ENCODE measurements at places on chromosomes 1 and 21.

DNA sequence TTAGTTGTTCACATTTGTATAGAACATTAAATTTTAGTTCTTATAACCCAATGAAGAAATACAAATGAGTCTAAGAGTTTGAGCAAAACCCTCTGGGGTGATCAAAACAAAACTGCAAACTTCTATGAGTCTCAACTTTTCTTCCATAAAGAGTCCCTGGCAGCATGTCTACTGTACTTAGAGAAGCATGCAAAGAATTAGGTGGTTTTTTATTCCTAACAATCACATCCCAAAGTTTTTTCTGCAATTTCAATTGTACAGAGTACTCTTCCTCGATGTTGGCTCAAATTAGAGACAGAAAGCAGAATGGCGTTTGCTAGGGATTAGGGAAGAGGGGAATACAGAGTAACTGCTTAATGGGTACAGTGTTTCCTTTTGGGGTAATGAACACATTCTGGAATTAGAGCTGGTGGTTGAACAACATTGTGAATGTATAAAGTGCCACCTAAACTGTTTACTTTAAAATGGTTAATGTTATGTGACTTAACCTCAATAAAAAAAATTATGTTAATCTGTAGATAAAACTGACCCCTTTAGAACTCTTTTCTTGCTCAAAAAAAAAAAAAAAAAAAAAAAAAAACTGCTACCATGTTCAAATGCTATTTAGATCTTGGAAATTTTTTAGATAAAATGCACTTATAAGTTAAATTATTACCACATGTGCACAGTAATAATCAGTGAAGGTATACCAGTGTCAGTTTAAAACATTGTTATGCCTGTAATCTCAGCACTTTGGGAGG is 4.8 kb downstream of the RC3H1 start:
- no peak for DNase-seq

DNA sequence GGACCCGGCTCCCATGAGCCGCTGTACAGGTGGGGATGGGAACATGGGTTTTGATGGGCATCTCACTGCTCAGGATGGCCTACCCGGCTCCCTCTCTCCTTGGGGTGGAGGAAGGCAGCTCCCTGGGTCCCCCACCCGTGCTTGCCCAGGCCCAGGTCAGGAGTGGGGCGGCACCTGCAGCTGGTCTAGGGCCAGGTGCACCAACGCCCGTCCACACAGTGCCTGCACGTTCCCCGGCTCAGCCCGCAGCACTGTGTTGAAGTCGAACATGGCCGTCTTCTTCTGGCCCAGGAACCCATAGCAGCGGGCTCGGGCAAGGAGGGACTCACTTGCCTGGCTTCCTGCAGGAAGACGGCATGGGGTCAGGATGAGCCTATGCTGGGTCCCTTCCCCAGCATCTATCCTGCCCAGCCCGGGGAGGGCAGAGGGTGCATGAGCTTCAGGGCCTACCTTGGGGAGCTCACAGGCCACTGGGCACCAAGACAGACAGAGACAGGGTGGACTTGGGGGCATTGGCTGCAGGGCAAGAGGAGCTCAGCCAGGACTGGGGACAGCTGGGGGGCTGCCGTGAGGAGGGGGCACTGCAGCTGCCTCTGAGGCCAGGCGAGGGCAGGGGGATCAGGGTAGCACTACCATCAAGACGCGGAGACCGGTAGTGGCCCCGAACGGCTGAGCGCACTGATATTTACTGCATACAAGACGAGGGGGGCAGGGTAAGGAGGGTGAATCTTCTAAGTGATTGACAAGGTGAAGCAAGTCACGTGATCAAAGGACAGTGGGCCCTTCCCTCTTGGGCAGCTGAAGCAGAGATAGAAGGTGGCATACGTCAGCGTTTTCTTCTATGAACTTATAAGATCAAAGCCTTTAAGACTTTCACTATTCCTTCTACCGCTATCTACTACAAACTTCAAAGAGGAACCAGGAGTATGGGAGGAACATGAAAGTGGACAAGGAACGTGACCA is 17.8 kb downstream of the TTC34 start:
- DNase-seq, result no peak

- no peak for DNase-seq
These were observed 543 bp upstream of the MARK1 start for GRCh38 chr1:220527279-220527907.

- DNase-seq, result no peak
These were observed 346.1 kb downstream of the KCNH1 start for GRCh38 chr1:210787800-210788199.

GRCh38 chr1:222285526-222285925 is 262.4 kb downstream of the HHIPL2 start:
- DNase-seq, result no peak

- no peak for DNase-seq
These were observed 35.9 kb downstream of the FCER1A start for GRCh38 chr1:159338018-159338417.

- DNase-seq, result no peak
These were observed 346.2 kb upstream of the LYPLAL1 start for GRCh38 chr1:218827486-218827885.

- DNase-seq, result no peak
These were observed 17.1 kb upstream of the PODN start for GRCh38 chr1:53044926-53045325.

GRCh38 chr1:23825762-23826522 is 713 bp upstream of the HMGCL start:
- DNase-seq, result no peak

DNA sequence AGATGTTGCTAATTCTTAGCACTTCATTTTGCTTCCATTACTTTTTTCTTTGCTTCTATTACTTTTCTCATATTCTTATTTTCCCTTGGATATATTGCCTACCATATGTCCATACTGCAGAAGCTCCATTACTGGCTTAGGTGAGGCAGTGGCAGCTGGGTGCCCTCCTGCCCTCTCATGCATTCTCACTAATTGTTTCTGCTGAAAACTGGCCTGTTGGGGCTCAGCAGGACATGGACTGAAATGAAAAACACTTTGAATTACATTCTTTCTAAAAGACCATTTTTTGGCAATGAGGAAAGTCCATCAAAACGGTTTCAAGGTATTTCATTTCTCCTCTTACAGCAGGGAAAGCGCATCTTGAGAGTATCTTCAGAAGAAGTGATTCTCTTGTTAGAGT is 122.9 kb downstream of the MAST2 start:
- DNase-seq, result no peak

- no peak for DNase-seq
These were observed 9.0 kb downstream of the ADORA1 start for GRCh38 chr1:203136409-203137042.

GRCh38 chr1:114719424-114719787 is 2.8 kb upstream of the NRAS start:
- DNase-seq, result no peak

DNA sequence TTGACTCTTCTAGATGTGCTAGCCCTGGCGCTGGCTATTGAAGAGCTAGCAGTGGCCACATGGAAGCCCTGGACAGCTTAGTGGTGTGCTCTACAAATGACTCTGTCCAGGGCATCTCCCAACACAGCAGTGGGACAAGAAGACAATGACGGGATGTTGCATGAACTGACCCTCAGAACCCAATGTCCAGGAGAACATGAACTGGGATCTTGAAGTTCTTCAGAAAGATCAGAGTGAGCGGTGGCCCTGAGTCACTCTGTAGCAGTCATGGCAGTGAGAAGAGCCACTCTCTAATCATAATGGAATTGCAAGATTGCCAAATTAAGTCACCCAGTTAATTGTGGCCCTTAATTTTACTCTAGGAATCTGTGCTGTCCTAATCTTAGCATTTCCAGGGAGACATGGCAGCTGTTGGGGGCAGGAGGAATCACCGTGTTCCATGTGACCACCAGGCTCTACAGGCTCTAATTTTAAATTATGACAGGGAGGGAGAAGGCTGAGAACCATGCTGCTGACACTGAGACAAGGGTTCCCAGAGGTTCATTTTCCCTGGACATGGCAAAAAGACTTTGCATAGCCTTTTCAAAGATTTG is 10.2 kb upstream of the OBSCN start:
- no peak for DNase-seq

DNA sequence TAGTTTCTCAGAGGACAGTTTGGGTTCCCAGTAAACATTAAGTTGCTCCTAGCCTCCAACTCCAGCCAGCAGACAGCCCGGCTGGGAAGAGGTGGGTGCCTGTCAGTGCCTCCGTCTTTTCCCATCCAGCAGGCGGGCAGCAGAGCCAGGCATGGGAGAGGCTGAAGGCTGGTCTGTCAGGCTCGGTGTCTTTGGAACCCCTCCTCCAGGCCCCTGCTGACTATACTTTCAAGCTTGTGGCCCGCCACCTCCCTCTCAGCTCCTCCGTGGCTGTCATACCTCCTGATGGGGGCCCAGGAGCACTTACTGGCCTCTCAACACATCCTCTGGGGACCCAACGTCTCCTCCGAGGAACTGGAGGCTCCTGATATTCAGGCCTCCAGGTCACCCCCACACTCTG is 140.9 kb downstream of the ACTL8 start:
- DNase-seq, result no peak

DNA sequence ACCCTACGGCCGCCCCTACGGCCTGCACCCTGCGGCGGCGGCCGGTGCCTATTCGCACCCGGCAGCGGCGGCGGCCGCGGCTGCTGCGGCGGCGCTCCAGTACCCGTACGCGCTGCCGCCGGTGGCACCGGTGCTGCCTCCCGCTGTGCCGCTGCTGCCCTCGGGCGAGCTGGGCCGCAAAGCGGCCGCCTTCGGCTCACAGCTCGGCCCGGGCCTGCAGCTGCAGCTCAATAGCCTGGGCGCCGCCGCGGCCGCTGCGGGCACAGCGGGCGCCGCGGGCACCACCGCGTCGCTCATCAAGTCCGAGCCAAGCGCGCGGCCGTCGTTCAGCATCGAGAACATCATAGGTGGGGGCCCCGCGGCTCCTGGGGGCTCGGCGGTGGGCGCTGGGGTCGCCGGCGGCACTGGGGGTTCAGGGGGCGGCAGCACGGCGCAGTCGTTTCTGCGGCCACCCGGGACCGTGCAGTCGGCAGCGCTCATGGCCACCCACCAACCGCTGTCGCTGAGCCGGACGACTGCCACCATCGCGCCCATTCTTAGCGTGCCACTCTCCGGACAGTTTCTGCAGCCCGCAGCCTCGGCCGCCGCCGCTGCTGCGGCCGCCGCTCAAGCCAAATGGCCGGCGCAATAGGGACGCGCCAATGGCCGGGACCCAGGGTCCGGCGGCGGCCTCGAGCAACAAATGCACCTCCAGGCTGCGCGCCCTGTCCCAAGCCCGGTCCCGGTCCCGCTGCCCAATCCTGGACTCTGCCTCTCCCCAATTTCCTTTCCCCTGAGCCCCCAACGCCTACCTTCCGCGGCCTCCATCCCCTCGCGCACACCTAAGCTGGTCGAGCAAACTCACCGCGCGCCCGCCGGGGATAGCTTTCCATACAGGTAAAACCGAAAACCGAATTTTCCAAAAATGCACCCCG is 1.8 kb downstream of the FOXD3 start:
- no peak for DNase-seq

DNA sequence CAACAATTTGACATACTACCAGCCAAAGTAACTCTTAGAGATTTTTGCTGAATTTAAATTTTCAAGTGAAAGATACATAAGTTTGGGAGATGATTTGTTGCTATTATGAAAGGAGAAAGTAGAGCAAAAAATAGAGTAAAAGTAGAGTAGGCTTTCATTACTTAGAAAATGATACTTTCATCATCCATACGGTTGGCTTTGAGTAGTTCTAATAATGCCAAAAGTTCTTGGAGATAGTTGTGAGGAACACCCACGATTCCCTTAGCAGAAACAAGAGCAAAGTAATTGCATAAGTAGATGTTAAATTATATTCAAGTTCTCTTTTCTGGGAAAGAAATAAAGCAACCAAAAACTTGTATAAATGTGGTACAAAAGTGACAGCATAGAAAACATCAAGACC is 95.0 kb upstream of the VAV3 start:
- DNase-seq, result no peak

DNA sequence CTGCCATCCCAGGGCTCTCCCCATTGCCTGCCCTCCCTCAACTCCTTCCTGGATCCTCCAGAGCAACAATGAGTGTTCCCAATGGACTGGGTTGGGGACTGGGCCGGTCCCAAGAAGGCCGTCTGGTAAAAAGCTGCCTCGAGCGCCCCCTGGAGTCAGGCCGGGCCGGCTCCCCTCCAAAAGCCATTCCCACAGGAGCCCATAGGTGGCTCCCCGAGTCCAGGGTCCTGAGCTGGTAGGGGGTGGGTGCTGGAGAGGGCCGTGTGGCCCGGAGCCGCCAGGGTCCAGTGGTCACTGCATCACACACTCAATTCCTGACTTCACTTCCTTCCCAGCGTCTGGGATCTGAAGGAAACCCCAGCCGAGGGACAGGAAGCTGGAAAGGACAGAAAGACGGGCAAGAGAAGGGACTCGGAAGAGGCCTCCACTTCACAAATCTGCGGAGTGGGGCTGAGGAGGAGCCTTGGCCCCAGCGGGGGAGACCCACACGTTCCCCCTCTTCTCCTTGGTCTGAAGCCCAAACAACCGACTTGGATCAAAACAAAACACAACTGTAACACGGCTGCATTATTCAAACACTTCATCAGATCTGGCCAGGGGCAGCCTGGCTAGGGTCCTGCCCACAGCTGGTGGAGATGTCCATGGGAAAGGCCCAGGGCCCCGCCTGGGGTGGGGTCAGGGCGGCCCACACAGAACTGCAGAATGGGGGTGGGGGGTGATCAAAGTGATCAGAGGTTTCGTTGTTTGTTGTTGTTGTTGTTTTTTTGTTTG is 10.9 kb upstream of the ALDH4A1 start:
- DNase-seq, result peak; percentile 72

- no peak for DNase-seq
These were observed 21.5 kb upstream of the PADI3 start for GRCh38 chr1:17227358-17227915.

DNA sequence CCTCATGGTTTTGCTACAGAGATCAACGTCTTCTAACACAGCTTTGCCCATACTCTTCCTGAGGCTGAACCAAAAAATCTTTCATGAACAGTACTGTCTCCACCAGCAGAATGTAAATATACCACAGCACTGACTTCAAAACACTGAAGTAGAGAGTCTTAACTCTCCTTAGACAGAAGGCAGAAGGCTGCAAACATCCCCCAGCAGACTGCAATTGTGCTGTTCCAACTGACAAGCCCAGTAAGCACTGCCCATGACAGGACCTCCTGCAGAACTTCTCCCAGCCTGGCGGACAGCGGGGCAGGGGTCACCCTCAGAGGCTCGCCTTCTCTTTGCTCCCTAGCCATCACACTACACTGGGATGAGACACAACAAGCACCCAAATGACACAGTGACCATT is 218.7 kb downstream of the RERE start:
- no peak for DNase-seq

Data from stimulated activated CD4-positive, alpha-beta T cell treated with anti-CD3 and anti-CD28 coated beads, Interleukin-1b, Interleukin-23, amount 100 ng/mL, for 48 hours (primary cell).